GM12865 (cell line): ENCODE measurements at places on chromosomes 16 and 17.
A peak's percentile ranks its signal among the peaks of the same experiment; 100 is the strongest.

DNA sequence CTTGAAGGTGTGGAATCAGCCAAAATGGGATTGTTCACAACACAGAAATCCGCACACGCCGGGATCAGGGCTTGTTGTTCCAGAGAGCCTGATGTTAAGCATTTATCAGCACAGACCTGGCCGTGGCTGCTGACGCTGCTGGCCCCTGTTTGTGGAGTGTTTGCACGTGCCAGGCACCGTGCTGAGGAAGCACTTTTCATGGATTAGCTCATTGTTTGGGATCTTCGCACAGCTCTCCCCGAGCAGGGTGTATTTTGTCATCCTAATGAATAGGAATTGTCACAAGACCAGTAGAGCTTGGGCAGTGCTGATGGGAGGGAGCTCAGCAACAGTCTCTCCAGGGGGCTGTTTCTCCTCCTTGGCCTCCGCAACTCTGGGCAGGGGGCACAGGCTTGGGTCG lies 160.4 kb upstream of the PLCG2 start:
- DNase-seq: no peak

DNA sequence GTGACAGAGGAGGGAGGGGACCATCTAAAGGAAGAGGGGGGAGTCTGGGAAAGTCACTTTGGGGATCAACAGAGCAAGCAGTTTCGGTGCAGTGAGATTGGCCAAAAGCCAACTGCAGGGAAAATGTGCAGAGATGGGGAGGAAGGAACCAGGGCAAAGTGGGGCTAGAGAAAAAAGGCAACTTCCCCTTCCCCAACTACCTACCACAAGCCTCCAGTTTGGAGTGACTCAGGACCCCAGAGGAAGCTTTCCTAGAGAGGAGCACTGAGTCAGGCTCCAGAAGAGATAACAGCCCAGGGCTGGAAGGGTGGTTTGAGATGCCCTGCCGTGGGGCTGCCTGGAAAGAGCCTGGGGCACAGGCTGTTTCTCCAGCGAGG lies 6.9 kb upstream of the CD300LD start:
- DNase-seq: no peak

DNA sequence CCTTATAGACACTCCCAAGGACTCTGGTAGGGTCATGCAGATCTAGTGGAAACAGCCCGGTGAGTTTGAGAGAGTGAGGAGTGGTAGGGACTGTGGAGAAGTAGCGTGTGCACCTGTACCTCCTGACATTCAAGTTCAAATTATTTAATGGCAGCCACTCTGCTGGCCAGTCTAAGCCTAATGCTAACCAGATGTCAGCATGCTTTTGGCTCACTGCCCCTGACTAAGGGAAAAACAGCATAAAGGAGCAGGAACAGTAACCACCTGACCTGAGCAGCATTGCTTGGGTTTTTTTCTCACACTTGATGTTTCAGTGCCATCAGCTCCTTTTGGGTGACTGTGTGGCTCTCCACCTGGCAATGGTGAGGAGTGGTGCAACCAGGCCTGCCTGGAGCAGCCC lies 23.8 kb upstream of the SLC12A3 start:
- no peak for DNase-seq

- peak; percentile 59 for DNase-seq
Measured at GRCh38 chr17:1179818-1180742, at the start of gene ABR. Gene ABR (minus strand): TSS chr17:1179981. CDS start chr17:1179727, 254 bp downstream.

- no peak for DNase-seq
Measured at GRCh38 chr17:68832109-68832802, 122.9 kb downstream of the ABCA8 start.

- no peak for DNase-seq
Measured at GRCh38 chr16:73354434-73354833, 306.5 kb upstream of the ZFHX3 start.

DNA sequence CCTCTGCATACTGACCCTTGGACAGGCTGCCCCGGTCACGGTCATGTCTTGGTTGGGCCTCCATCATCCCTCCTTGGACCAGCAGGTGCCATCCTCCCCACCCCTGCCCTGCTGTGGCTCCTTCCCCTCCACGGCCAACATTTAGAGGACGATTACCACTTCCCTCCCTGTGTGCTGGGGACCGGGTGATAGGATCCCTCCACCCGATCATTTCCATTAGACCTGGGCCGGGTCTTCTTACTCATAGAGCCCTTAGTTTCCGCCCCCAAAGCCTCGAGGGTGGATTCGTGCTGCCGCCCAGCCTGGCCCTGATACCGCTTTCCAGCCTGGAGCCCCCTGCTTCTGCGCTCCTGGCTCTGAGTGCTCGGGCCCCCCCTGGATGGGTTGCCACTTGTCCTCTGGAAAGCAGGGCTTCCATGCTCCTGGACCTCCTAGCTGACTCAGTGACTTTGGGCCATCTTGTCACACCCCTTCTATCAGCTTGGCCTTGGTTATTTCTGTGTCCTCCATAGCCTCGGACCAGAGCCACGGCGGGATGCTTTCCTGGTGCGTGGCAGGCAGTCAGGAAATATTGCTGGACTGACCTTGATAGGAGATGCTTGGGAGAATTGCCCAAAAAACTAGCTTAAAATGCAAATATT lies 171.4 kb downstream of the SEC14L1 start:
- no peak for DNase-seq

DNA sequence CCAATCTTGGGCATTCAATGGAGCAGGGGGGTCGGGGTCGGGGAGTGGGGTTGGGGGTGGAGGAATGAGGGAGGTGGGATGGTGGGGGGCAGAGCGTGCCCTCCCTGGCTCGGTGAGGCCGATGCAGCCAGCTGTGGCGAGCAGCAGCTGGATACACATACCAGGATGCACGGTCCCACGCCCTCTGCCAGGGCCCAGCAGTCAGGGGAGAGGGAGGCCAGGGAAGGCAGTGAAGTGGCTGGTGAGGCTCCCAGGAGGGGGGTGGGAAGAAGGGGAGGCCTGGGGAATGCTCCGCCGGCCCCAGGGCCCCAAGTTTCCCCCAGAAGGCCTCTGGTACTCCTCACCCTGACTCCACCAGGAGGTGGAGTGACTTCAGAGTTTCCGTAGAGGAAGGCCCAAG lies 77.6 kb upstream of the LHX1 start:
- DNase-seq: no peak

GRCh38 chr17:33090806-33091205 lies 99.2 kb downstream of the SPACA3 start:
- DNase-seq: no peak

- DNase-seq: no peak
Measured at GRCh38 chr17:3989041-3989886, 25.0 kb upstream of the ATP2A3 start.

DNA sequence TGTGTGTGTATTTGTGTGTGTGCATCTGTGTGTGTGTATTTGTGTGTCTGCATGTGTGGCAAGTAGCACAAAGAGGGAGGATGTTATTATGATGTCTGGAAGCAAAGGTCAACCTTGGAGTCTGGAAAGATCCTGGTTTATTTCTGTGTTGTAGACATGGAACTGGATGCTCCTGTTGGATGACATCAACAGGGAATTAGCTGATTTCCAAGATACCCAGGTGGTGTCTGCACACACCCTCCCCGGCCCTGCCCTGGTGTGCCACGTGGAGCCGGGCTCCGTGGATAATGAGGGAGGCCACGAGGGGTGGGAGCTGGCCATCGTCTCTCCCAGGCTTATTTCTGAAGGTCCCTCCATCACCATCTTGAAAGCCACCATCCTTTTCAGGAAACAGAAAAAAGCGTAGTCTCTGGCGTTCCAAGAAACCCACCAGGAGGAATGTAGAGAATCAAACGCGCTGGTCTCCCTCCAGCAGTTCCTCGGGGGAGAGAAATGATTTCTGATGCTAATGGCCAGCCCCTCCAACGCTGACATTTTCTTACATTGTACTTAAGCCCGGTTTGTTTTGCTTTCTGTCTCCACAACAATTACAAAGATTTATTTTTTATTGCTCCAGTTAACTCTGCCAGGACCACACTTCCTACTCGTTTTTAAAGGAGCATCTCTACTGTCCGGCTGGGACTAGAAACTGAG lies 93.3 kb downstream of the FOXL1 start:
- DNase-seq: no peak
